ENCODE measurements at places on chromosomes 5 and 9. TPM values are rescaled to one million over a fixed set of nuclear protein-coding genes. Genes with fewer than 3 reads are reported as not detected.

The SAPCD2 gene
- 59.9 TPM for total RNA-seq

GRCh38 chr5:74161170-74161569, 479.4 kb downstream of the ENC1 start:
- no peak for DNase-seq

DNA sequence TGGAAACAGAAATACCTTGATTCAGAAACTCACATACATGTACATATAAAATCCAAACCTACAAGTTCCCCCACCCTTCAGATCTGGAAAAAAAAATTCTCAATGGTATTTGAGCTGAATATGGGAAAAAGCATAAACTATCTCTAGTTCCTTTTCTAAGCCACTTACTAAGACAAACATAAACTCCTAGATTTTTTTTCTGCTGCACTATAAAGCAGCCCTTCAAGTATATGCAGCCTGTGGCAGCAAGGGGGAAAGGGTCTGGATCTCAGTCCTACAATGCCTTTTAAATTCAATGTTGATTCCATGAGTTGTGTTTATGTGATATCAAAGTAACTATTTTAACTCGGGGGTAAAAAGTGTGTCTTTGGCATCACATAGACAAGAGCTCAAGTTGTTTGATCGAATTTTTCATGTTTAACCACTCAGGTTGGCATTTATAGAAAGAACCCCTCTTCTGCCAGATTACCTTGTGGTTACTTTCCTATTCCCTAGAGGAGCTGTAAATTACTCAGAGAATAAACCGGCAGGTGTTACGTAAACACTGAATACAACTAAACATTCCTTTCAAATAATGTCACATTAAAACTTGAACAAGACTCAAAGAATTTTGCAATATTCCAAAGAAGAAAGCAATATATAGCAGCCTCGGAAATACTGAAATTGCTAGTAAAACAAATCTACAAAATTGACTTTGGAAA, 91.8 kb upstream of the FER start:
- DNase-seq, result no peak

- DNase-seq, result no peak
Measured at GRCh38 chr9:34690983-34691935, at the start of gene CCL19. Gene CCL19, minus strand, starts transcription at chr9:34691276. Its CDS starts 137 bp downstream, at chr9:34691139.

The CAMK4 gene
- 2.5 TPM for total RNA-seq

Measured in H7 (cell line).